ENCODE measurements at places on chromosomes 11 and 22.

- no peak for DNase-seq
Measured at GRCh38 chr22:27260087-27260698, 541.4 kb downstream of the MN1 start.

GRCh38 chr22:37480387-37481346 is 5.5 kb downstream of the MFNG start:
- no peak for DNase-seq

DNA sequence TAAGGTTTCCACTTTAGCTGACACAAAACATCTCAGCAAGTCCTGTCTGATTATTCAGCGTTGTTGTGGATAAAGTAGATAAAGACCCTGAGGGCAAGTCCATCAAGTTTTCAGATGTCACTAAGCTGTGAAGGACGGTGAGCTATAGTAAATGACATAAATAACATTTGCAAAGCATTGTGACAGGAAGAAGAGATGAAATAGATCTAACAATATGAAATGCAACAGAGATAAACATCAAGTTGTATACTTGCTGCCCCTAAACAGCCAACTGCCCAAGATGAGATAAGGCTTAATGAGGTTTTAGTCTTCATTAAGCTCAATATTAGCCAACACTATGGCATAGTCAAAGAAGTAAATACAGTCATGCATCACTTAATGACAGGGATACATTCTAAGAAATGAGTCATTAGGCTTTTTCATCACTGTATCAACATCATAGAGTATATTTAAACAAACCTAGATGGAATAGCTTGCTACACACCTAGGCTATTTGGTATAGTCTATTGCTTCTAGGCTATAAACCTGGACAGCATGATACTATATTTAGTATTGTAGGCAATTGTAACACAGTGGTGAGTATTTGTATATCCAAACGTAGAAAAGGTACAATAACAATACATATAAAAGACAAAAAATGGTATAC is 625.1 kb upstream of the ANO5 start:
- DNase-seq, result no peak

GRCh38 chr11:2524446-2525165 is 79.8 kb downstream of the KCNQ1 start:
- DNase-seq, result no peak

- DNase-seq, result no peak
Measured at GRCh38 chr11:103051981-103052380, 40.0 kb downstream of the DCUN1D5 start.
